Stomach (tissue), 19 donors: ENCODE measurements at places on chromosomes 16 and 17. TPM values are rescaled to one million over a fixed set of nuclear protein-coding genes. Genes with fewer than 3 reads are reported as not detected.

GRCh38 chr16:12186774-12187335, 210.3 kb downstream of the SNX29 start:
- no peak for DNase-seq

GRCh38 chr17:81285179-81285878, 9.8 kb downstream of the SLC38A10 start:
- peak; percentile 56 for DNase-seq

DNA sequence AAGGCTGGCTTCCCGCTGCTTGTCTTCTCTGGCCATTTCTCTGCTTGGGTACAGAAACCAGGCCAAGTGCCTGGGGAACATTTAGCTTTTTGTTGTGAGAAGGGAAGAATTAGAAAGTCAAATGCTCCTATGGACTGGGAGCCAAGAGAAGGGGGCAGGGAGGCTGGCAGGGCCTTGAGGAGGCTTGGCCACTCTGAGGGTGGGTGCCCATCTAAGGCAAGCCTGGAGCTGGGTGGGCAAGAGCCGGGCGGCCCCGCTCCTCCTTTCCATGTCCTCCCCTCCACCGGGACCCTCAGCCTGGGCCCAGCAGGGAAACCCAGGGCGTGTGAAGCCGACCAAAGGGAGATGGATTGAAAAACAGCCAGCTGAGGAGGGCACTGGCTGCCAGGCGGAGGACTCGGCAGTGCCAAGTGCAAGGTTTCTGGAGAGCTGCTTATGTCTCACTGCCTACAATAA, 69.4 kb downstream of the NTN1 start:
- DNase-seq = no peak

DNA sequence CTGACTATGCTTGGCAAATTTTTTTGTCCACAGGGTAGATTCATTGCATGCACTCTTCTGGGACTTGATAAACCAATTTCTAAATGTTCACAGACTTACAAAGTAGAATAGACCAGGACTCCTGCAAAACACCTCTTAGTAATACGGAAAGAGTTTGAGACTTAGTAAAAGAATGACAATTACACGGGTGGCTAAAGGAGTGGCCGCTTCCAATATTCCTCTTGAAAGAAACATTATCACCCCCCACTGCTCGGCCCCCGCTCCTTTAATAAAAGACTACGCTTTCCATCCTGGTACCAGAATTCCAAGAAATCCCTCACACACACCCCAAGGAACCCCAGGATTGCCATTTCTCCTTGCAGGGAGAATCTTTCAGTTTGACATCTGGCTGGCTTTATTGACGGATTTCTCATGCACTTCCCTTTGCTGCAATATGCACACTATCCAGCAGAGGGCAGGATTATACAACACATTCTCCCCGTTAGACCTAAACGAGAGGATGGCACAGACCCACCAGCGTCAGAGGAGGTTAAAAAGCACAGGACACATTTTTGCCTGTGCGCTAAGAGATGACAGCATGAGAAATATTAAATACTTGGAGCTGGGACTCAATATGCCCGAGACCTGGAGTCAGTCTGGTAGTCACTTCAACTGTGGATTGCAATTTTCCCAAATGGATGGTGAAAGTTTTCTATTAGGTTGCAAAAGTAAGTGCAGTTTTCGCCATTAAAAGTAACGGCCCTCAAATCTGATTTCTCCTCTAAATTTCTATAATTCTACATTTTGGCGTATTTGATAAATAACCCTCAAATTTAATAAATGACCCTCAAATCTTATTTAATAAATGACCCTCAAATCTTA, 46.6 kb upstream of the NUDT7 start:
- DNase-seq = peak; percentile 69

DNA sequence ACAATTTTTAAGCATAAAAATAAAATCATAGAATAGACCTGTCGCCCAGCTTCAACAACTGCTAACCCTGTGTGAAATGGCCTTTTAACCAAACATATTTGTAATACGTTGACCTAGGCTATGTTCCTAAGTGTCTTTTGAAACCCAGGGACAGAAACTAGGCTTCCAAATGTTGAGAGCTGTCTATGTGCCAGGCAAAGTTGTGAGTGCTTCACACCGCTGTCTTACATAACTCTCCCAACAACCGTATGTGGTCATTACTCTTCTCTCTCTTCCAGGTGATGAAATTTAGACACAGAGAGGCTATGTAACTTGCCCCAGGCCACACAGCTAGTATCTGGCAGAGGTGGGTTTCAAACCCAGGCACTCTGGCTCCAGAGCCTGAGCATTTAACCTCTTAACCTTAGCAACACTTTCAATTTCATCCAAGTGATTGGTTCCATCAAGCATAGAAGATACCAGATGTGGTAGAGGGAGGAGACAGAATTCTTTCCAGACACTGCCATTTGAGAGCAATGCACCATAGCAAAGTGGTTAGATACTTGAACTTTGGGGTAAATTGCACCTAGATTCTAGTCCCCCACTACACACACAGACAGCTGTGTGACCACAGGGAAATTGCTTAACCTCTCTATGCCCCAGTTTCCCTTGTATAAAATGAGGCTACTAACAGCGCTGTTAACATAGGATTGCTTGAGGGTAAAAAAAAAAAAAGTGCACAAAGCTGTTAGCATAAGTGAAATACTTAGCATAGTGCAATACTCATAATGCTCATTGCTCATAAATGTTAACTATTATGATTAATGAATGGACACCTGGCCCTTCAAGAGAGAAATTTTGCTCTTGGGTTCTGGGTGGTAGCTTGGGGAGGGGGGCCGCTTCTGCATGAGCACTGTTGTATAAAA, 160.6 kb downstream of the IRX3 start:
- DNase-seq = no peak

DNA sequence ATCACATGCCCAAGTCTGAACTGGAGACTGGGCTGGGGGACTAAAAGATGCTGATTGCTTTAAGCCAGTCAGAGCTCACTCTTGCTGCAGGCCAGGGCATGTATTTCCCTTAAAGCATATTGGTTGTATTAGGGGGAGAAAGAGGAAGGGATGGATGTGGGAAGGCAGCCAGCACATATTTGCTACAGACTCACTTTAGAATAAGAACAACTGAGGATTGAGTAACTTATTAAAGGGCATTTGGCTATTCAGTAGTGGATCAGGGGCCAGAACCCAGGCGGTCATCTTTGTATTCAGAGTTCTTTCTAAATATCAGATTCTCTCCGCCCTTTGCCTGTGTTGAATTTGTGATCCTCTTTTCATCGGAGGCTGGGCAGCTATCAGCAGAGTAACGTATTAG, 231.7 kb downstream of the HAPSTR1 start:
- no peak for DNase-seq

DNA sequence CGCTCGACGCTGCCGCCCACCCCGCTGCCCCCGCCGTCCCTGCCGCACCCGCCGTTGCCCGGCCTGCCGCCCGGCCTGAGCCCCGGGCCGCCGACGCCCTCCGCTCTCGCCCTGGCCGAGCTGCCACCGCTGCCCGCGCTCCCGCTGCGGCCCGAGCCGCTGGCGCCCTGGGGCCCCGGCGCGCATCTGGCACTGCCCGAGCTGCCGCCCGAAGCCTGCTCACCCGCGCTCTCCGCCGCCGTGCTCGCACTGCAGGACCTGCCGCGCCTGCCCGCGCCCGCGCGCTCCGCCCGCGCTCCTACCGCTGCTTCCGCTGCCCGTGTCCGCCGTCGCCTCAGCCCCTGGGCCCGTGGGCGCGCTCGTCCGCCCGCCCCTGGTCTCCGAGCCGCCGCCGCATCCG, 8.4 kb upstream of the CLDN9 start:
- DNase-seq = no peak

Gene OR1A2
- total RNA-seq = not detected
